Choroid plexus epithelial cell (primary cell): ENCODE measurements at places on chromosomes 11 and 22.

- no peak for DNase-seq
Observed at GRCh38 chr22:29742326-29742725, 22.5 kb downstream of the CABP7 start.

DNA sequence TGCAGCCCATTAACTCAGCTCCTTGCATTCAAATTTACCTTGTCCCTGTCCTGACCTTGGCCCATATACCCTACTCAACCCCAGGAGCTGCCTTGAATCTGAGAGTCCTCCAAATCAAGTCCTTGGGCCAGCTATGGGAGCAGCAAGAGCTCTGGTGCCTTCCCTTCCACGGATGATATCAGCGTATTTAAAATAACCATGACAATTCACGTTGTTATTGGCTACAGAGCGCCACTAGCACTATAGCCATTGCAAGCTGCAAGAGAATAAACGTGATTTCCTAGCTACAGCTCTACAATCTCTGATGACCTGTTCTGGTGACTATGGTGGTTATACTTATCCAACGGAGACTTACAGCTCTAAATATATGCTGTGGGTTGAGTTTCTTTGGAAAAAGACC is 357.8 kb downstream of the LARGE1 start:
- no peak for DNase-seq

GRCh38 chr11:45794169-45794568 is 10.8 kb upstream of the SLC35C1 start:
- DNase-seq: no peak

- DNase-seq: peak; percentile 72
Observed at GRCh38 chr22:25202290-25202921, 2.7 kb downstream of the CRYBB3 start.

- no peak for DNase-seq
Observed at GRCh38 chr11:76347466-76347865, 33.5 kb downstream of the THAP12 start.

DNA sequence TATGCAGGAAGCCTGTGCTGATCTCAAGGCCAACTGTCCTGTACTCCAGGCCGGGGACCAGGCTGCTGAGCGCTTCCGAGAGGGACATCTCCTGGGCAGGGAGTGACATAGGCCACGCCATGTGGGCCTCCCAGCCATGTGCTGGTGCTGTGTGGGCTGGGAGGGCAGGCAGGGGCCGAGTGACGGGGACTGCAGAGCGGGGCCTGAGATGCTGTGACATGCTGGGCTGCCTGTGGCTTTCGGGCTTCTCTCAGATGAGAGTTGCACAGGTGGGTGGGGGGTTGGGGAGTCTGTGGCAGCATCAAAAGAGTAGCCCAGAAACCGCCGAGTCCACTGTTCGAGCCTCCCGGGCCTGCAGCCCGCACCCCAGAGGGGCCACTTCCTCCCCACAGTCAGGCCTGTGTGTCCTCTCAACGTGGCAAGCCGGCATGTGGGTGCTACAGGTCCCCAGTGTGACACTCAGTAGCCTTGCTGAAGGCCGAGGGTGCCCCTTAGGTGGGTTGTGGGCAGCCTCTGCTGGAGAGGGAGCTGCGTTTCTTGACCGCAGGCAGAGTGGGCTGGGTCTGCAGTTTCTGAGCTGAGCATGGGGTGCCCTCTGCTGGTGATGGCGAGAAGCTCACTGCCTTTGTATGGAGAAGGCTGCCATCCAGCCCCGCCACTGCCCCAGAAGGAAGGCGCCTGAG is 101.2 kb downstream of the BCR start:
- peak; percentile 81 for DNase-seq
